Upper lobe of left lung (tissue), 6 donors: ENCODE measurements at places on chromosomes 6 and 20. TPM values are rescaled to one million over a fixed set of nuclear protein-coding genes. Genes with fewer than 3 reads are reported as not detected.

Gene BEND6
- total RNA-seq, result 0.29 TPM

Gene POPDC3
- 0.57 TPM for total RNA-seq

GRCh38 chr20:62238569-62239277, 402 bp downstream of the OSBPL2 start:
- peak; percentile 77 for DNase-seq

DNA sequence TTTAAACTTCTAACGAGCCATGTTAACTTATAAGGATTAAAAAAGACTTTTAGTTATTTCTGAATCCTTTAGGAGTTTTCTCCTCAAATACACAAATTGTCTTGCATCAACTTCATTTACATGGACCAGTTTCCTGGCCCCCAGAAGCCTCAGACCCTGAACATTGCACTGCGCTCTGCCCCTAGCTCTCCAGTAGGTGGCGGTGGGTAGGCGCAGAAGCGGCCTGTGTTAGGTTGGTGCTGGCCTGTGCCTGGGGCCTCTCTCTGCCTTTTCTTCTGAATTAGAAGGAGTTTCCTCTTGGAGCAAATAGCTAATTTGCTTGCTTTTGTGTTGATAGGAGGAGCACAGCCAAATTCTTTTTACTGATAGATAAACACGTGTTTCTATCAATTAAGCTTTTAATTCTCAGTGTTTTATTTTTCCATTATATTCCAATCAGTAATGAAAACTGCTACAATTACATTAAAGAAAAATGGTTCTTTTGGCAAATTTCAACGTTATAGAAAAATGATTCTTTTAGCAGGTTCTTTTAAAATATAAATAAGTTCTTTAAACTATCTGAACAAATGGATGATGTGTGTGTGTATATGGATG, 44.4 kb downstream of the DTD1 start:
- peak; percentile 48 for DNase-seq

- DNase-seq, result no peak
These were observed 213.8 kb upstream of the ZFP64 start for GRCh38 chr20:52405417-52405816.
